ENCODE measurements at places on chromosomes 1 and 21.

DNA sequence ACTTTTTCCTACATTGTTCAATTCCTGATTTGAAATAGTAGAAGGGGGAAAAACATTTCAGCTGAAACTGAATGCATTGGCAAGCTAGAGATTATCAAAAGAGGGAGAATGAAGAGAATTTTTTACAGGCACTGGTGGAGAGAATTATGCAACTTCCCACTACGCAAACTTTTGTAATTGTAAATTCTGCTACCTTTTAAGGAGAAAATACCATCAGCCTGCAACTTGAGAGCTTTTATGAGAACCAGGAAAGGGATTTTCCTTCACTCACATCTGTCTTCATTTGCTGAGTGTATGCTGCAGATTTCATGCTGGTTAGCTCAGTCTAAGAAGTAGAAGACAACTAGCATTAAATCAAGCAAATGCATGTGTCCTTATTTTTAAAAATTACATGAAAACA lies 43.7 kb downstream of the ADAMTS1 start:
- no peak for DNase-seq

DNA sequence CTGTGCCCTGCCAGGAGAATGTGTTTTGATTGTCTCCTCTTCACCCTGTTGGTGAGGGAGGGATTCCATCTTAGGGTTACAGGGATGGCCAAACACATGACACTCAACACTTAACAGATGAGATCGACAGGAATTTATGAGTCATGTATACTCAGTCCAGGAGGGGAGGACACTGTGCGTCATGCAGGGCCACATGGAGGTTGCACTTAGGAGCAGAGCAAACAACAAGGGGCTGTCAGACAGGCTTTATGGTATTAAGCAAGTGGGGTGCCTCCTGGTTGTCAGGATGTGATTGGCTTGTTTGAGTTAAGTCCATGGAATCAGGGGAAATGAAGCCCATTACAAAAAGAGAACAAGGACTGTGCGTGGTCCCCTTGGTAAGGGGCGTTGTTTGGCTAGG lies 26.9 kb downstream of the EDARADD start:
- no peak for DNase-seq

GRCh38 chr1:54937469-54937868 lies 43.0 kb upstream of the TMEM61 start:
- DNase-seq: no peak

- DNase-seq: no peak
Measured at GRCh38 chr1:160134791-160135572, 16.4 kb upstream of the ATP1A4 start.

DNA sequence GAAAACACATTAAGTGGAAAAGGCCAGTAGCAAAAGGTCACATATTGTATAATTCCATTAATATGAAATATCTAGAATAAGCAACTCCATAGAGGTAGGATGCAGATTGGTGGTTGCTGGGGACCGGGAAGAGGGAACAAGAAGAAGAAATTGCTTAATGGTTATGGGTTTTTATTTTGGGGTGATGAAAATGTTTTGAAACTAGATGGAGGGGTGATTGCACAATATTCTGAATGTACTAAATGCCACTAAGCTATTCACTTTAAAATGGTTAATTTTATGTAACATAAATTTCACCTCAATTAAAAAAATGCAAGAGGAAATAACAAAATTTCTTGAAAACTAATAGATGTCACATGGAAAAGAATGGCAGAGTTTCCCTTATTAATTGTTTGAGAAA lies 6.7 kb downstream of the KIAA0040 start:
- no peak for DNase-seq

GRCh38 chr21:35603494-35603893 lies 456.8 kb downstream of the SETD4 start:
- DNase-seq: no peak

DNA sequence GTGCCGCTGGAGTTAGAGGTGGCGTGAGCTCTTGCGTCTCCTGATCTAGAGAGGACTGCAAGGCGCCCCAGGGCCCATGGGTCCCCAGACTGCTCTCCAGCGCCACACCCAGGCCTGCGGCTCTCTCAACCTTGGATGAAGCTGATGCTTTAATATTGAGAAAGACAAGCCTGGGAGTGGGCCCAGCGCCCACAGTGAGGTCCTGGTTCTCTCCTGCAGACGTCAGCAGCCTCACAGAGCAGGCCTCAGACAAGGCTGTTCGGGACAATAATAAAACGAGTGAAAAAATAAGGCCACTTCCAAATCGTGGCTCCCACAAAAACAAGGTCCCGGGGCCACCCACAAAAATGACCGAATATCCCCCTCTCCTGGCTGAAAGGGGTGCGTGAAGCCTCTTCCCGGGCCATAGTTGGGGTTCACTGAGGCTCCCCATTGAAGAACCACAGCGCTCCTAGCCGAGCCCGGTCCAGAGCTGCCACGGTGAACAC lies 6.0 kb upstream of the DNMT3L start:
- DNase-seq: no peak

DNA sequence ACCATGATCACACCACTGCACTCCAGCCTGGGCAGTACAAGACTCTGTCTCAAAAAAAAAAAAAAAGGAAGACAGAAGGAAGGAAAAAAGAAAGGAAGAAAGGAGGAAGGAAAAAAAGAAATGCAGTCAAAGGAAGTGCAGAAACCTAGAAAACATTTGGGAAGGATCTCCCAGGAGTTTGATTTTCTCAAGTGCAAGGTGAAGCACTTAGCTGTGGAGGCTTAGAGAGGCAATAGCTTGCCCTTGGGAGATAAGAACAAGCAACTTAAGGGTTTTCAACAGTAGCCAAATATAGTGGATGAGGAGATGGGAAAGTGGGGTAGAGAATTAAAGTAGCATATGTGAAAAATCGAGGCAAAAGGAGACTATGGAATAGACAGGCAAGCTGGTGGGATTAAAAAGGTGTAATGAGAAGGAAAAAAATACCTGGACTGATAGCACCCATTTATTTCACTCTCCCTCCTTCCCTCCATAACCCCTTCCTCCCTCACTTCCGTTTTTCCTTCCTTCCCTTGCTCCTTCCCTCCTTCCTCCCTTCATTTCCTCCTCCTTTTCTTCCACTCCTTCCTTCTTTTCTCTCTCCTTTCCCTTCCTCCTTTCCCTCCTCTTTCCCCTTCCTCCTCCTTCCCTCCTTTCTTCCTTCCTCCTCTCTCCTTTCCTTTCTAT lies 6.8 kb upstream of the FAM89A start:
- no peak for DNase-seq

DNA sequence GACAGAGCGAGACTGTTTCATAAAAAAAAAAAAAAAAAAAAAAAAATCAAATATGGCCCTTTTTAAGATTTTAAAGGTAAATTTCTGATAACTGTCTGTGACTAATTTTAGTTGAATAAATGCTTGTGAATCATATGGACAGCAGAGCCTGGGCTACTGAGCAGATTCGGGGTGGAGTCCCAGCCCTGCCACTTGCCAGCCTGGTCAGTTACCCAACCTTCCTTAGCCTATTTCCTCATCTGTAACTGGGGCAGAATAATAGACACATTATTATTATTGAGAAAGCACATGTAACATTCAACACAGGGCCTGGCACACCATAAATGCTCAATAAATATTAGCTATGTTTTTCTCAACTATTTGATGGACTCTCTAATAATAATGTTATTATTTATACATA lies 11.2 kb upstream of the H3-3A start:
- no peak for DNase-seq

GRCh38 chr1:202235856-202236837 lies 42.5 kb downstream of the LGR6 start:
- peak; percentile 61 for DNase-seq

DNA sequence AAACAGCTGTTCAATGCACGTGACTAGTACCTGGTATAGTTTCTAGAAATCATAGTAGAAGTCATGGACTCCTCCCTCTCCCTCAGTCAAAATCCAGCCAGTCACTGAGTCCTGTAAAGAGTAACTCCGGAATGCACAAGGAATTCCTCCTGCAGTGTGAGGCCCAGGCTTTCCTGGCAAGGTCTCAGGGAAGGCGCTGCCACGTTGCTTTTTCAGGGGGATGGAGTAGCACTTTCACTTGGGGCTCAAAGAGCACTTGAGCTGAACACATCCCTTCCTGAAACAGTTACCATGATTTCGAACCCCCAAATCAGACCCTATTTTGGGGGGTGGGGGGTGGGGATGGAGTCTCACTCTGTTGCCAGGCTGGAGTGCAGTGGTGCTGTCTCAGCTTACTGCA lies 26.4 kb upstream of the LRRC8D start:
- DNase-seq: no peak

GRCh38 chr21:15098181-15098580 lies 33.4 kb upstream of the NRIP1 start:
- DNase-seq: no peak

- DNase-seq: no peak
Measured at GRCh38 chr1:102239247-102239646, 242.5 kb upstream of the OLFM3 start.

DNA sequence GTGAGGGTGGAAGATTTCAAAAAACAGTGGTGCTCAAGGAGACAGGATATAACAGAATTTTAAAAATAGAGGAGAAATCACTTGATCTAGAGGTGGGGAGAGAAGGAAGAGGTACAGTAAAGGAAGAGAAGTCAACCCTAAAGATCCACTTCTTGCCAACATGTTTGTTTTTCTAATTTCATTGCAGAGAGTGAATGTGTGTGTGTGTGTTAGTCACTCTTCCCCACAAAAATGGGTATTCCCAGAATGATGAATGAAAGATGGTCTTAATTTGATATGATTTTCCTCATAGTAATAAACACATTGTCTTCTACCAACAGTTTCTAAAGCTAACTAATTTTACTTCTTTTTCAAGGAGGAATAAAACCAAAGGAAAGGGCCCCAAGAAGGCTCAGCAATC lies 74.2 kb upstream of the NGF start:
- no peak for DNase-seq

DNA sequence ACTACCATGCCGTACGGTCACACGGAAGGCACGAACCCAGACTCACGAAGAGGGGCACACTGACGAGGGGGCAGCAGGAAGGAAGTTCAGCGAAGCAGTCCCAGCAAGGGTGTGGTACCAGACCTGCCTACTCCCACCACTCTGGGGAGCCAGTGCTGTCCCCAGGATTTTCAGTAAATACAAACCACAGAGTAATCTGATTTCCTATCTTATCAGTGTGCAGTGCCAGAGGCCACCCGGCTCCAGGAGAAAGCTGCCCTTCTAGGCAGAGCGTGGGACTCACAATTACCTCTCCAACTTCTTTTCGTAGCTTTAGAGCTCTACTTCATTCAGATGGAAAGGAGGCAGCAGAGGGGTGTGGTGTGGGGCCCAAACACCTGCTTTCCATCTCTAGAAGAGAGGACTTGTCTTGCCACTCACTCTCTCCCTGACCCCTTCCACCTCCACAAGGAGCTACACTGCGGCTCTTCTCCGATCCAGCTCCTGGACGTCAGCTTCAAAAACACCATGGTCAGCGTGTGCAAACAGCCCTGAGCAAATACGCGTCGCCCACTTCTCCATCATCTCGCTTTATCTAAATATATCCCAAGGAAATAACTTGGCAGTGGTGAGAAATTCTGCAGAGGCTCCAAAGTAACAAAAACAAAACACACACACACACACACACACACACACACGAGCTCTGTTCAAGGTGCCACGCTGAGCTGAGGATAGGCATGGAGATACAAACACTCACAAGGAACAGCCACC lies 98.5 kb downstream of the MRPL37 start:
- no peak for DNase-seq

DNA sequence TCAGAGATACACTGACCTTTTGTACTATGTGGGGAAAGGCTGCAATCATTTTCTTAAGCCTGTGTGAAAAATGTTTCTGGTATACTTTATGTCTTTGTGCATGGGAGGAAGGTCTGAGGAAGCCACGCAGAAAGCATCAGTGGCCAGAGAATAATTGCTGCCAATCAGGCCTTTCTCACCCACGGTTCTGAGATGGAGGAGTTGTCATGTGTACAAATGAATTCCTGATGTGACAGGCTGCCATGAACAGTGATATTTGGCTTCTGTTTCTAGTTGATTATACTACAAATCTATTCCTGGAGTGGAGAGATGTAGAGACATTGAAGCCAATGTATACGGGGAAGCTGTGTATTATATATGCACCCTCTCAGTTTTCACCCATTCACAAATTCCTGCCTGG lies 142.6 kb downstream of the GRIK1 start:
- no peak for DNase-seq

DNA sequence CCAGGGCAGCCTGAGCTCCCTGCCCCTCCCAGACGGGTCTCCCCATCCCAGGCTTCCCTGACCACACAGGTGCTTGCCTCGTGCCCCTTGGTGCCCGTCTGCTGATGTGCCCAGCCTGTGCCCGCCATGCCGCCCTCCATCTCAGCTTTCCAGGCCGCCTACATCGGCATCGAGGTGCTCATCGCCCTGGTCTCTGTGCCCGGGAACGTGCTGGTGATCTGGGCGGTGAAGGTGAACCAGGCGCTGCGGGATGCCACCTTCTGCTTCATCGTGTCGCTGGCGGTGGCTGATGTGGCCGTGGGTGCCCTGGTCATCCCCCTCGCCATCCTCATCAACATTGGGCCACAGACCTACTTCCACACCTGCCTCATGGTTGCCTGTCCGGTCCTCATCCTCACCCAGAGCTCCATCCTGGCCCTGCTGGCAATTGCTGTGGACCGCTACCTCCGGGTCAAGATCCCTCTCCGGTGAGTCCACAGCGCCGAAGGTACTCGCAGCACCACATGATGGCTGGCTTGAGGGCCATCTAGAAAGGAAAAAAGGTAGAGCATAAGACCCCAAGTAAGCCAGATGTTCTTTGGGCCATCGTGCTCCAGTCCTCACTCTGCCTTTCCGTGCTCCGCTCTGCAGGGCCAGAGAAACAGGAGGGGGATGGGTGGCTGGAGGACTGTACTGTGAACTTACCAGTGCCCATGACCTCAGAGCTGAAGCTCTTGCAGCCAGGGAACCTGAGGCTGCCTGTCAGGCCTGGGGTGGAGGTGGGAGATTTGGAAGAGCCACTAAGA lies 1.4 kb downstream of the ADORA1 start:
- no peak for DNase-seq

GRCh38 chr1:205504311-205505075 lies at the start of gene CDK18:
TSS of gene CDK18 (plus strand) at chr1:205504669. CDS start at chr1:205523168, 18,499 bp downstream.
- no peak for DNase-seq

- no peak for DNase-seq
Measured at GRCh38 chr1:150966011-150966410, 8.6 kb downstream of the CERS2 start.

DNA sequence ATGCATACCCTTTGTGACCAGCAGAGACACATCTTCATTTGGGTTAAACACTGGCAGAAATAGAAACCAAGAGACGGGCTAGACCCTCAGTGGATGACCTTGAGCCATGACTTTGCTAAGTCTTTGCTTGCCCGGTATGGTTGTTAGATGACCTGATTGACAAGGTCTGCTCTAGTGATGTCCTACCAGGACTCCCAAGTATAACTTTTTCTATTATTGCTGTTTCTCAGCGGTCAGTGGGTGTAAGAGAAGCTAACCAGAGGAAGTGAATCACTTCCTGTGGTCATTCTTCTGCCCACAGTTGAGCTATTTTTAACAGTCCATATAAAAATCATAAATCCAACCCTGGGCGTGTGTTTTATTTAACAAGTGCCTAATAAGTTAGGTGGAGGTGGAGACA lies 126.2 kb upstream of the ETS2 start:
- no peak for DNase-seq

DNA sequence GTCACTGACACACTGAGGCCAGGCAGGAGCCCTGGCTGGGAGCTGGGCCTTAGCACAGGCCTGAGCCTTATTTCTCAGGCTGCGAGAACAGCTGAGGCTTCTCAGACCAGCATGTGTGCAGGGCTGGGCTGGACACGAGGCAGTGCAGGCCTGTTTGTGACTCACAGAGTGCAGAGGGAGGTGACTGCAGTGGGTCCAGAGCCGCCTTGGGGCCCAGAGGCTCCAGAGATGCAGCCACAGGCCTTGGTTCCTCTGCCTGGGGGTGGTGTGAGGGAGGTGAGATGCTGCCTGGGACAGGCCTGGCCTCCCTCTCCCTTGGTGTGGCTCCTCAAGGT lies 61.2 kb upstream of the ETV3 start:
- DNase-seq: no peak

- DNase-seq: no peak
Measured at GRCh38 chr1:7424352-7424890, 346.7 kb upstream of the VAMP3 start.
